ENCODE measurements at places on chromosomes 6 and 20.

DNA sequence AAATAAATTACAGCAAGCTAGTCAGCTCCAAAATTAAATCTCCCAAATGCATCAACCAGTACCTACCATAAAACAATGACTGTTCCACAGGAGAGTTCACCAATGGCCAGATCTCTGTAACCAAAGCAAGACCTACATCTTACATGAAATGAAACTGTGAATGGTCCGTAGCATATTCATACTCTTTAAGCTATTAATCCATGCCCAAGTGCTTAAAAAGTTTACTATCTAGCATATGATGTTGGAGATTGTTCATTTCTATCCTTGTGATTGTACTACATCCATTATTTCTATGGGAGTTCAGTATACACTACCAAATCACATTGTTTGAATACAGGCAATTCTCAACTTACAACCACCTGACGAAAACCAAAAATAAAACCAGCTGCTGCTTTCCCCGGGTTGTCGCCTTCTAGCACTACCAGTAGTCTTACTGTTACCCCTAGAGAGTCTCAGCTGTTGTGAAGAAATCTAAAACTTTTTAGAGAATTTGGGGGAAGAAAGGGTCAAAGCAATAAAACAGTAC lies 38.0 kb downstream of the HIVEP2 start:
- DNase-seq = no peak

GRCh38 chr6:94357381-94357980 lies 938.1 kb upstream of the EPHA7 start:
- DNase-seq = no peak

DNA sequence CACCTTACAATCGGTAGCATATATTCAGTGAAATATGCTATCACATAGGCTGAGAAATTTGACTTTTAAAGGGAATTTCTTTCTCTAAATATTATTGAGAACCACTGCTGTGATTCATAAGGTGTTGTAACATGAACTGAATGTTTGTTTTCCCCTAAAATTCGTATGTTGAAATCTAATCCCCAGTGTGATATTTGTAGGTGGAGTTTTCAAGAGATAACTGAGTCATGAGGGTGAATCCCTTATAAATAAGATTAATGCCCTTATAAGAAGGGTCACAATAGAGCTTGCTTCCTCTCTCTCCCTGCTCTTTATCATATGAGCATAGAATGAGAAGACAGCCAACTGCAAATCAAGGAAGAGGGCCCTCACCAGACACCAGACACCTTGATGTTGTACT lies 64.8 kb downstream of the LMBRD1 start:
- no peak for DNase-seq

DNA sequence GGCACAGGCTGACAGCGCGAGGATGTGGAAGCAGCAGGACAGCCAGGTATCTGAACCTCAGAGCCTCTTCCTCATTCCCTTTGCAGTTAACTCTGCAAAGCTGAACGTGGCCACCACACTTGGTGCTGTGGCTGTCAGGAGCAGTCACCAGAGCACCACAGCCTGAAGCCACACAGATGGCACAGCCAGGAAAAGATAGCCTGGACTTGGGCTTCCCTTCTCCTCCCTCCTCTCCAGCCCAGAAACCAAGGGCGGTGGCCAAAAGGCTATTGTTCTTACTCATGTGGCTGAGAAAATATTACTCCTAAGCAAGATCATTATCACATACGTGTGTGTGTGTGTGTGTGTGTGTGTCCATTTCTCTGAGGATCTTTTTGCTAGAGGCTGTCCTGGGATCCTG lies 39.8 kb downstream of the CD164 start:
- no peak for DNase-seq

DNA sequence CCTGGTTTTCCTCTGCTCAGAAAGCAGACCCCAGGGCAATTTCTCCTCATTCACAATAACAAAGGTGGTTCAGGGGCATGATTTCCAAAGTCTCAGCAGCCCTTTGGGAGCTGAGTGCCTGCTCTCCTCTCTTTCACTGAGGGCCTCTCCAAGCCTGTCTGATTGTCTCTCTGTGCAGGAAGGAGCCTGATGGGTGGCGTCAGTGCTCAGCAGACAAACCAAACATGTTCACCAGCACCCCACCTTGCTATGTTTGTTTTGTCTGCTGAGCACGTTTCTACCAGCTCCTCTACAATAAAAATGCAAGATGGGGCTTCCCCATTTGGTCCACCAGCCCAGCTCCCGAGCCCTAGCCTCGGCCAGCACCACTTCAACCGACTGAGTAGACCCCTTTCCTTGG lies 25.4 kb upstream of the TCP11 start:
- no peak for DNase-seq

DNA sequence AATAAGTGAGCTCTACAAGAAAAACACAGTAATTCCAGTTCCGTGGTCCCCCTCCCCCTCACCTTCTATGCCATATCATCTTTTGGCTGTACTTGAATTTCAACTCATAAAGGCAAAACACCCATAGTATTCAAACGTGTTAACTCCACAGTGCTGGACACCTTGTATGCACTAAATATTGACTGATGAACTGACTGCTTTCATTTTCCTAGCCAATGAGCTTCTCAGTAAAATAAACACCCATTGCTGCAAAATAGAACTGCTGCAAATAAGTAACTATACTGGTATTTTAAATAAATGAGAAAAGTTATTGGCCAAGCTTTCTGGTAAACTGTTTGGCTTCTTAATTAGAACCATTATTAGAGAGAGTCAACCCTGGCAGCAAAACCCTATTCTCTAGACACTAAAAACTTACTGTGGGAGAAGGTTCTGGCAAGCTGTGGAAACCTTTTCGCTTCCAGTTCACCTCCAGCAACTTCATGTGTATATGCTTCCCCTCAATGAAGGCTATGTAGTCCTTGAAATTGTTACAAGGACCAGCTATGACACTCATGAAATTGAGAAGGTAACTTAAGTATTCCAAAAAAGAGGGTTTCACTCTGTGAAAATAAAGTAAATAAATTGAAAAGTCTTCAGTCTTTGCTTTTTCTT lies 86.0 kb downstream of the MBOAT1 start:
- no peak for DNase-seq

DNA sequence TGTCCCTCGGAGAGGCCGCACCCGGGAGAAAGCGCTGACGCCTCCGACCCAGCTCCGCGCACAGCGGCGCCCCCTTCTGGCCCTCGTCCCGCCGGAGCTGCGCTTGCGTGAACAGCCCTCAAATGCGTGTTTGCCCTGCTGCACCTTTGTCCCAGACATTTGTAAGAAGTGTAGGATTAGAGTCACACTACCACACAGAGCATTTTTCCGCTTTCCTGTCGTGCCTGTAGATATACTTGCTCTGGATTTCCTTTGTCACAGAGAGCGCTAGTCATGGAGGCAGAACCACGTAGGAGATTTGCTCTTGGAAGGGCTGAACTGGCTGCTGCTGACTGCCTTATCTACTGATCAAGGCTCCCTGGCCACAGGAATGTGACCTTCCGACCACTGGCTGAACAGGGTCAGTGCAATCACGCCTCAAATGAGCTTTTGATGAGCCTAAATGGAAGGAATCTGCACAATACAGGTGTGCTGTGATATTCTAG lies 62.3 kb downstream of the PAX1 start:
- no peak for DNase-seq

GRCh38 chr6:111162504-111162903 lies 75.2 kb downstream of the SLC16A10 start:
- no peak for DNase-seq

DNA sequence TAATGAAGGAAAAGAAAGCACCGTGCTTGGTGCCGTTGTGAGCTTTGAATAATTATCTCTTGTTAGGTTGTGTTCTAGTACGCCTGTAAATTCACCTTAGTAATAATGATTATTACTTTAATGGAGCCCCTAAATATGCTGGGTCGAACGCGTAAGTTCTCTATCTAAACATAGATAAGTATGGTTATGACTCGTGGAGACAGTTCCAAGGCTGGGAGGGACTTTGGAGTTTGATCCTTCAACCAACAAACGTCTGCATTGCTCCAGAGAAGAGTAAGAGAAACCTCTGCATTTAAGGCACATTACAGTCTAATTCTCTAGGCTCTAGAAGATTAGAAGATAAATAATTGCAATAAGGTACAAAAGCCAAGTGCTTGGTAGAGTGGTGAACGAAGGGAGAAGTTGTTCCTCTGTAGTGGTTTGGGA lies 514 bp downstream of the ACOT13 start:
- DNase-seq = no peak

DNA sequence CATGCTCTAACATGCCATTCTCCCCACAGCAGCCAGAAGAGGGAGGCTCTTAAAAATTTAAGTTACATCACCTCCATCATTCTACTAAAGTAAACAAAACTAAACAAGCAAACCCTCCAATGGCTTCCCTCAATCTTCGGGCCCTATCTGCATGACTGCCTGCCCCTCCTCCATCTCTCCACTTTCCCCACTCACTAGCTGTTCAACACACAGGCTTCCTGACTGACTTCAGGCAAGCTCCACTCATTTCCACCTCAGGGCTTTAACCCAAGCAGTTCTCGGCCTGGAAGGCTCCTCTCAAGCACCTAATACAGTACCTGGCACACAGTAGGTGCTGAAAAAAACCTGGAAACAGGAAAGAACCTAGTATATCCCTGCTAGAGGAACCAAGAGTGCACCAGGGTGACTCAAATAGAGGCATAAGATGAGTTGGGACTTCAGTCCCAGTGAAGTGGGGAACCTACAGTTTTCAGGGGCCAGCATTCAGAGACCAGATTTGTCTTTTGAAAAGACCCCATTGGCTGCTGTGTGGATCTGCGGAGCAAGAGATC lies 2.8 kb downstream of the AHCY start:
- no peak for DNase-seq

DNA sequence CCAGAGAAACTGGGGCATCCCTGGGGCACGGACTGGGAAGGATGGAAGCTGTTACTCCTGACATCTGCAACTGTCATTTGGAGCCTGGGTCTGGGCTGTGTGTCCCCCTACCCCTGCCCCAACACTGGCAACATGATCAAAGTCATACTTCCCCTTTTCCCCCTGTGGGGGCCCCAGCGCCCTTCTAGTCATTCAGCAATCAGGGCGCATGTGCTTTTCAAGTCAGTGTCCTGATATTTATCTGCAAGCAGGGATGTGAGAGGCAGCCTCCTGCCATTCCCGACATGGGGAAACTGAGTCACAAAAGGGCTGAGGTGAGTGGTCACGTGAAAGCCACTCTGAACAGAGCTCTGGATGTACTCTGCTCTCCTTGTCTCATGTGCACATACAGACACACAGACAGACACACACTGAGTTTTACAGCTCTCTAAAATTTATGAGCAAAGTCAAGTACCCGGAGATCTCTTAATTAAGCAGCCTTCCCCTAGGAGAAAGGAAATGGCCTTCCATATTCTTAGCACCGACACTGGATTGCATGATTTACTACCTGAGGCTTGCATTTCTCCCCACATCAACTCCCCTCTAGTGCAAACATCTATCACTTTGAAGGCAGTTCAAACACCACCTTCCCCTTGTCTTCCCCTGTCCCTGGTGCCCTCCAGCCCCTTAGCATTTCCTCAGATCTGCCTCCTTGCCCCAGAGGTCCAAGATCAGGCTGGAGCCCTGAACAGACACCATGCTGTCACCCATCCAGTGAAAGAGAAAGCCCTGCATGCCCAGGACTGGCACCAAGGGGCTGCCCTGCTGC lies 170.7 kb downstream of the CDC5L start:
- no peak for DNase-seq
